ENCODE measurements at places on chromosomes 16 and 17.

DNA sequence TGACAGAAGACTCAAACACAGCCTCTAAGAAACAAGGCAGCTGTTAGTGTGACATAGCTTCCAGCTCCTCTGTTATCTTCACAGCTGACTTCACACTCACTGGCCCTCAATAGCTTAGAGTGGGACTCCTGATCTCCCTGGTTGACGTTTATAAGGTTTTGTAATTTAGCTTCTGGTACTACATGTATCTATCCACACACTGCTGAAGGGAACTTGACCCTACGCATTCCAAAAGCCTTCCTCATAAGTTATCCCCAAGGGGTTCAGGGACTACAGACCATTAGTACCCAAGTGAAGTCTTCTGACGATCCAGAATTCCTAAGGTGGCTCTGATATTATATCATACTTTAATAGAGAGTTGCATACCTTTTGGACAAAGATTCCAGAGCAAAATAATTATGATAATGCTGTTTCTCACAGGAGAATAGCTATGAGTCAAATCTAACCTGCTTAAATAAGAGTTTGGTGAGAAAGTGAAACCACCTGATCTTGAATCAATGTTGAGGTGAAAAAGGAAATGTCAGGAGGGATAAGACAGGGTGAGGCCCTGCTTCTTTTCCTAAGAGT, 14.5 kb downstream of the ACACA start:
- peak; percentile 87 for DNase-seq

DNA sequence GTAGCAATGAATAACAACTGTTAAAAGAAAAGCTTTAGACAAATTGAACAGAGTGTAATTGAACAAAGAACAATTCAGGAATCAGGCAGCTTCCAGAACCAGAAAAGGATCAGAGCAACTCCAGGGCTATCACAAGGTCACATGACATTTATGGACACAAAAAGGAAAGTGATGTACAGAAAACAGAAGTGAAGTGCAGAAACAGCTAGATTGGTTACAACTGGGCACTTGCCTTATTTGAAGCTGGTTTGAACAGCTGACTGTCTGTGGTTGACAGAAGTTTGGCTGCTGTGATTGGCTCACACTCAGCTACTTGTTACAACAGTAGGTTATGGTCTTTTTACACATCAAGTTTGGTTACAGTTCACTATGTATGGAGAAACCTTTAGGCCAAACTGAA, 14.8 kb downstream of the EFCAB5 start:
- DNase-seq = peak; percentile 31

GRCh38 chr17:31488982-31489294, 97.5 kb downstream of the RAB11FIP4 start:
- DNase-seq = no peak

GRCh38 chr17:71171270-71171669, 949.5 kb upstream of the SOX9 start:
- no peak for DNase-seq

DNA sequence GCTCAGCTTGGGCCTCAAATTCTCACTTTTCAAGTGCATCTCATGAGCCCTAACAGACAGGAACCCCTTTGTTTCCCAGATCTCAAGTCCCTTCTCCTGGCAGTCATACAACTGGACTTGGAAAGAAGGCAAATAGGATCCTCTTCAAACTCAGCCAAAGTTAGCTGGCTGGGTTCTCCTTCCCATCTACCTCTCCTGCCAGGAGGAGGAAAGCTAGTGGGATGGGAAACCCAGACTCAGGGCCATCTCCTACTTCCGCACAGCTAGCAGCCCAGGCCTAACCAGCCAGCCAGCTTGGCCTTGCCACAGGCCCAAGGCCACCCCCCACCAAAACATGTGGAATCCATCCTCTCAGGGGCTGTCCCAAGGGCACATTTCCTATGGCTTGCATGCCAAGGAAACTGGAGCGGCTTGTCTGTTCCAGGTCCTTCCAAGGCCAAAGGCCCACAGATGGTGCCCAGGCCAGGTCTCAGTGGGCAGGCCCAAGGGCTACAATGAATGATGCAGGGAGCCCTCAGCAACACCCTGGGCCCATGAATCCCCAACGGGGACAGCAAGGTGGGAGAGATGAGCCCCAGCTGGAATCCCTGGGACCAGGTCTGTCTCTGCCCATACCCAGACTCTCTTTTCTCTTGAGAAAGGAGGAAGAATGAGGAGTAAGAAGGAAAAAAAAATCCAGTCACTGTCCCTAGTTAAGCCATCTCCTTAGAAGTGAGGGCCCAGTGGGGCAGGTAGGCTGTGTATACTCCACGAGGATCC, 1.7 kb downstream of the SMARCD2 start:
- DNase-seq = no peak

GRCh38 chr17:62017496-62017895, 47.6 kb downstream of the MED13 start:
- DNase-seq = peak; percentile 59

GRCh38 chr17:42190491-42191274, 3.6 kb downstream of the GHDC start:
- DNase-seq = no peak

GRCh38 chr16:27722207-27722606, 172.3 kb downstream of the KATNIP start:
- DNase-seq = no peak

DNA sequence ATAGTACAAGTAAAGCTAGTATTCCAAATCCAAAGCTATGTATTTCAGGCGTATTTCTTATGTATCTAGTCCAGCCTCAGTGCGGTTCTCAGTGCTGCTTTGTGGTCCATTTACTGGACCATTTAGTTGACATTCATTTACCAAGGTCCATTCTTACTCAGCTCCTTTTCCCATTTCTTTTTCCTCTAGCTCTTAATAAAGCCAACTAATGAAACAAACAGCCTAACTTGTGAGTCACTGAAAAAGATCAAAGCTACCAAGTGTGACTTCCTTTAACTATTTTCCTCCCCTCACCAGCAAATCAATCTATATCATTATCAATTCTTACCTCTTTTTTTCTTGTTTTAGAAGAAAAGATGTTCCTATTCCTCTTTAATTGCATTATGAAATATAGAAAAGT, 64.0 kb downstream of the CYB561 start:
- DNase-seq = no peak

DNA sequence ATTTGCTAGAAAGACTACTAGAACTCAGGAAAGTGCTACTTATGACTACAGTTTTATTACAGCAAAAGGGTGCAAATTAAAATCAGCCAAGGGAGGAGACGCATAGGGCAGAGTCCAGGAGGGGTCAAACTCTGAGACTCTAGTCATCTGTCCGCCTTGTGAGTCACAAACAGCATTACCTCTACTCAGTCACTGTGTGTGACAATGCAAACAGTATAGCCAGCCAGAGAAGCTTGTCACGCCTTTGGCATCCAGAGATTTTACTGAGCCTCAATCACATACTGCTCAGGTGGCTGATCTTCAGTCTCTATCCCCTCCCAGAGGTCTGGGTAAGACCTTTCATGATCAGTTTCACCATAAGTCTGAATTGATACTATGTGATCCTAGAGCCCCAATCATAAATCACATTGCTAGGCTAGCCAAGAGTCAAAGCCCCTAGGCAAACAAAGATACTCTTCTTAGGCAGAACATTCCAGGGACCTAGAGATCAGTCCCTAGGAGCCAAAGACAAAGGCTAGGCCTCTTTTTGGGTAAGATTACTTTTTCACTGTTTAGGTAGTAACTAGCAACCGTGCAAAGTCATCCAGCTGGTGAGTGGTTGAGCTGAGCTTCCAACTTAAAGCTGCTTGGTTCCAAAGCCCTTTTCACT, 48.8 kb upstream of the CLEC19A start:
- no peak for DNase-seq

- peak; percentile 94 for DNase-seq
These were observed 7.6 kb upstream of the CYTH1 start for GRCh38 chr17:78789663-78790181.

DNA sequence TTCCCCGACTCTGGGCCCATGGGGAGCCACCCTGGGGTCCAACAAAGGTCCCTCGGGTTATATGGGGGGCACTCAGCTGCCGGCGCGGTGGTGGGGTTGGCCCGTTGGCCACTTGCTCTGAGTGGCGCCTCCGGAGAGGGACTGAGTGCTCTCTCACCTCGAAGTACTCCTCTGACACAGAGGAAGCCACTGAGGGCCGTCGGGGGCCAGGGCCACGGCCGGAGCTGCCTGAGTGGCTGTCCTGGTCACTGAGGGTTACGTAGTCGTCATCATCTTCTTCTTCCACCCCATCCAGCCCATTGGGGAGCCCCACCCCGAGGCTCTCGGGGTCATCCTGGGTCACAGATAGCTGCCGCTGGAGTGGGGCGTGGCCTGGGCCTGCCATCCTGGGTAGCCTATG, 25.7 kb downstream of the SLC5A10 start:
- no peak for DNase-seq

DNA sequence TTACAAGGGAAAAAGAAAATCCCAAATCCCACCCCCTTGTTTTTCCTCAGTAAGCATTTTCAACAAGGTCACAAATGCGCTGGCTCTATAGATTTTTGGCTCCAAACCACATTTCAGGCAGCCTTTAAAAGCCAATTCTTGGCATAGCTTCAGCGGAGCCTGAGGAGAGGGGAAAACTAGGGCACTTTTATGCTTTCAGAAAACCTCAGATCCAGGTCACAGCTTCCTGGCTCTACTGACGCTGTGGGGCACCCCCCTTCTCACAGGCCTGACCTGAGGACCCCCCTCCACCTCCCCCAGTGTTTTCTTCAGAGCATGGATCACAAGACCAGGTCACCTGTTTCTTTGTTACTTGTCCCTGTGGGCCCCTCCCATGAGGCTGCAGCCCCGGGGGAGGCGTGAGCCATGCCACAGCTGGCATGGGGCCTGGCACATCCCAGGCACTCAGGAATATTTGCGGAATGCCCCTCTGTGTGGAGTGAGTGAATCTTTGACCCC, 30.1 kb upstream of the MTSS2 start:
- peak; percentile 70 for DNase-seq

DNA sequence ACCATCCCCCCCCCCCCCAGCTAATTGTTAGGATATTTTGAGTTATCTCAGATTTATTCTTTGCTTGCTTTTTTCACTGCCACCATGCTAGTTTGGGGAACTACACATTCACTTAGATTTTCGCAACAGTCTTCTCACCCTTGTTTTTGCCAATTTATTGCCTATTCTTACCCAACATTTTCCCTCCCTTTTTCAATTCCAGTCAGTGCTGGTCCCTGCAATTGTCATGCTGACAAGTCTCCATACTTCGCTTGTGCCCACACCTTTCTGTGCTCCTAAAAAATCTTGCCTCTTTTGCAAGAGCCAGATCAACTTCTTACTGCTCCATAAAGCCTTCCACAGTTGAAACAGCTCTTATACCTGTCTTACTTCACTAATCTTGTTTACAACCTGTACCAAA, 16.3 kb downstream of the TNRC6A start:
- no peak for DNase-seq

DNA sequence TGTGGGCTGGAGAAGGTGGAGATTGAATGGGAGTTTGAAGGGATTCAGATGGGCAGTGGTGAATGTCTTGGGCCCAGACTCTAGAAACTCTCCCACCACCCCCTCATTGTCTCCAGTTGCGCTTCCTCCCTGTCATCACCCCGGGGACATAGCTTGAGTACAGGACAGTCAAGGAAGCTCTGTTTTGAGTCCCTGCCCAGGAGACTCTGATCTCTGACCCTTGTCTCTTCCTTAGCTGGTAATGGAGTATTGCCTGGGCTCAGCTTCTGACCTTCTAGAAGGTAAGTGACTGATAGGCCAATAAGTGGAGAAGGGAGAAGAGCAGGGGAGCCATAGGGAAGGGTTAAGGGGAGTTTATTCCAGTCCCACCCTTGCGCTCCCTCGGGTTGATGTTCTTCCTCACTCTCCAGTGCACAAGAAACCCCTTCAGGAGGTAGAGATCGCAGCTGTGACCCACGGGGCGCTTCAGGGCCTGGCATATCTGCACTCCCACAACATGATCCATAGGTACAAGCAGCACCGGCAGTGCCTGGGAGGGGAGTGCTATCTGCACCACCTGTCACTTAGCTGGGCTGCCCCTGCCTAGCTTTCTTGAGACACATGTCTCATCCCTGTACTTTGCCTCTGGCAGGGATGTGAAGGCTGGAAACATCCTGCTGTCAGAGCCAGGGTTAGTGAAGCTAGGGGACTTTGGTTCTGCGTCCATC, 5.0 kb downstream of the TAOK2 start:
- no peak for DNase-seq

DNA sequence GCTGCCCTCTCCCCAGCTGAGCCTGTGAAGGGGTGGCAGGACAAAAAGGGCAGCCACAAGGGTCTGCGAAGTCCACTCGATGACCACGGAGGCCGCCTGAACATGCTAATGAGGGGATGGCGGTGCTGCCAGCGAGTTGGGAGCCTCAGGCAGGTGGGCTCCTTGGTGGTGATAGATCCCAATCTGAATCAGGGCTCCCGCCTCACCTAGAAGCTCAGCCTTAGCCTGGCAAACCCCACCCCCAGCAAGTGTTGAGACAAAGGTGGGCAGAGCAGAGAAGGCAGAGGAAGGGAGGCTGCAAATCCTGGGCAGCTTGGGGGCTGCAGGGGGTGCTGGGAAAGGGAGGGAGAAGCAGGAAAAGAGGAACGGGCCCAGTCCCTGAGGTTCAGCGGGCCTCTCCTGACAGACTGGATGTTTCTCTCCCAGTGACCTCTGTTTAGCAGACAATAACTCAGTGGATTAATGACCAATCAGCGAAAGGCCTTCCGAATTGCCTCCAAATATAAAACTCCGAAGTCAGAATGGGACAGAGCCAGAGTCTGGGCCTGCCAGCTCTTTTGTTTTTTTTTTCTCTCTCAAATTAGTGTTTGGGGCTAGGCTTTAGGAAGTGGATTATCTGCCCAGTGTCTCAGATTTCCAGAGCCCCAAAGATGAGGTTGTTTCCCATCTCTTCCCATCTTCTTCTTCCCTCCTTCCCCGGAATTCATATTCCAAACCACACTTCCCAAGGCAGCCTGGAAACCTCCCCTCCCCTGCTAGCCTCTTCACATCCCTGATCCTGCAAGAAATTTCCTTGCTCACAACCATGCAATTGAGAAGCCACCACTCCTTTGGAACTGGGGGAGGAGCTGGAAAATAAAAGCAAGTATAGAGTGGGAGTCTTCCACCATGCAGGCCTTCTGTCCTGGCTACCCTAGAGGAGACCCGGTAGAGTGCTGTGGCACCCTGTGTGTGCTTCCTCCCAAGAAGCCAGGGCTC, 15.2 kb upstream of the HOXB2 start:
- no peak for DNase-seq

GRCh38 chr17:46135879-46136563, 57.2 kb downstream of the KANSL1 start:
- DNase-seq = peak; percentile 42

DNA sequence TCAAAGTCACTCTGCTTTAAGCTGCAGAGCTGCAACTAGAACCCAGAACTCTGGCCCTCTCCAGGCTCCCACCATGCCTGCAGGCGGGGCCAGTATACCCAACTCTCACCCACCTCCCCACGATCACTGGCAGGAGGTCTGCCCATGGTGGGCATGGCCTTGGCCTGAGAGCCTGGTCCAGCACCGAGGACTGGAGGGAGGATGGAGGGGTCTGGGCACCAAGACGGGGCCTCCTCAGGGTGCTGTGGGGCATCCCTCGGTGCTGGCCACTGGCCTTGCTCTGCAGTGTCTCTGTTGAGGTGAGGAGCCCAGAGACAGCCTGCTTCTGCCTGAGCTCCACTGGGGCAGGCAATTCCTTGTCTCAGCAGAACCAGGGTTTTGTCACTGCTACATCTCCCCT, 1.5 kb upstream of the KRT16 start:
- DNase-seq = no peak

GRCh38 chr17:65593092-65593854, 31.8 kb upstream of the AXIN2 start:
- no peak for DNase-seq
